ENCODE measurements at places on chromosomes 2 and 18.
A peak's percentile ranks its signal among the peaks of the same experiment; 100 is the strongest.

DNA sequence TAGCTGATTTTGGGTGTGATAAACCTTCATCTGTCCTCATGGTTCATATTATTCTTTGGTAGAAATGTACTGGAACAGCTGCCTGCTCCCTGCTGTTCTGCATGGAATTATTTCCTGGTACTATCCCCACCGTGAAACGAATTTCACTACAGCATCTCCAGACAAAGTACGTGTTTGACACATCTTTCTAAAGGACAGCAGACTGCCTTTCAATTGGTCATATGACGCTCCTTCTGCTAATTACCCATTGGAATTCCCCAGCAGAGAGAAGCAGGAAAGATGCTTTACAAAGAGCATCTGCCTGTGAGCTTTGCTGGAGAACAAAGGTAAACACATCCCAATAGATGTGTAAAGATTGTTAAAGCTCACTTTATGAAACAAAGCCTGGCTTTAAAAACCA lies 4.4 kb upstream of the RFX8 start:
- DNase-seq = no peak

DNA sequence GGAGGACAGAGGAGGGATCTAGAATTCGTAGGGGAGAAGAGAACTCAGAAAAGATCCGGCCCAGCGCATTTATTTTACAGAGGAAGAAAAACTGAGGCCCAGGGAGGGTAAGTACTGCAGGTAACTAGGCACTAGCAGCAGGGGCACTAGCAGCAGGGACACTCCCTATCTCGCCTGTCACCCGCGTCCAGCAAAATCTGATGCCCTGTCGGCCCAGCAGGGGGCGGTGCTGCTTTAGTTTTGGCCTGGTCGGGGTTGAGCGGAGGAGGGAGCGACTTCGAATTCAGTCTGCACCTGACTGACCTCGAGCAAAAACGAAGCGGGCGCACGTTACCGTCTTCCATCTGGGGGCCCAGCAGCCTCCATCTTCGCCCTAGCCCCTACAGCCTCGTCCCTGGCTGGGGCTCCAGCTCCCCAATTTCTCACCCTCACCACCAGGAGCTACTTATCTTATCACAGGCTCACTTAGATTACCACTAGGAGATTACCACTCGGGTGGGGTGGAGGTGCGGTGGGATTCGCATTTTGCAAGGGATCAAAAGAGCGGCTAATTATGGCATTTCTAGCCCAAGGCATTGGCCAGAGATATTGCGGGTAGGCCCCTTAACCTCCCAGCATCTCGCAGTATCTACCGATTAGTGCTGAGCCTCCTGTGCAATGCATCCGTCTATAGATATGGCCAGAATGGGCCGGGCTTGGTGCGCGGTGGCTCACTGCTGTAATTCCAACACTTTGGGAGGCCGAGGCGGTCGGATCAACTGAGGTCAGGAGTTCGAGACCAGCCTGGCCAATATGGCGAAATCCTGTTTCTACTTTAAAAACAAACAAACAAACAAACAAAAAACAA lies 17.8 kb upstream of the CD8A start:
- peak; percentile 94 for DNase-seq

- no peak for DNase-seq
Measured at GRCh38 chr2:8204711-8205110, 477.1 kb upstream of the ID2 start.

DNA sequence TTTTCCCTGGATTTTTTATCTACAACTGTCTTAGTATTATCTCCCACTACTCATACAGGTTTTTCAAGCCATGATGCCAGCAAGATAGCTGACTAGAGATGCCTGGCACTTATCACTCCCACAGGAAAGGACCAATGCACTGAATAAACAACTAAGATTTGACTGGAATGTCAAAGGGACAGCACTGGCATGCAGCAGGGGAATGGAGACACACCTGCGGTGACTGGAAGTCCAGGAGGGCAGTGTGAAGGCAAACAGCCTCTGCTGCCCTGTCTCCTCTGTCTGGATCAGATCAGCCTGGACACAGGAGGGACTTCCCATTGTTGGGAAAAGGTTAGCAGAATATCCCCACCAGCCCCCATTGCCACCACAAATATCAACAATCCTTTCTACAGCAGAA lies 85.1 kb downstream of the TMEM237 start:
- no peak for DNase-seq

All from Peyer's patch (tissue), 4 donors.